ENCODE measurements at places on chromosomes 12 and 14. TPM values are rescaled to one million over a fixed set of nuclear protein-coding genes. Genes with fewer than 3 reads are reported as not detected.

GRCh38 chr14:98280436-98280835 lies 991.6 kb downstream of the BCL11B start:
- DNase-seq, result no peak

DNA sequence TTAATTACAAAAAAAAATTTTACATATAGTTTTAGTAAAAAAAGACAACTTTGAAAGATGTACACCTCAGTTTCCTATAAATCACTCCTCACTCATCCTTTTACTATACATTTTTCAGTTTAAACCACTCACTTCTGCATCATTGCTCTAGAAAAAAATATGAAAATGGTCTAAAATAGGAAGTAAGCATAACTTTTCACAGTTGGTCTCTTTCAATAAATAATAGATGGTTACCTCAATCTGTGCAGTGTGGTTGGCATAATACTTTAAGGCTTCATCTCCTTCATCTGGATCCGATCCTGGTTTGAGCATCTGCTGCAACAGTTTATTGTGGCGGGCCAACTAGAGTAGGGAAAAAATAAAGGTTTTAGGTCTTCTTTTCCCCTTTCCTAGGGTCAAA lies 247.9 kb downstream of the SSPN start:
- no peak for DNase-seq

DNA sequence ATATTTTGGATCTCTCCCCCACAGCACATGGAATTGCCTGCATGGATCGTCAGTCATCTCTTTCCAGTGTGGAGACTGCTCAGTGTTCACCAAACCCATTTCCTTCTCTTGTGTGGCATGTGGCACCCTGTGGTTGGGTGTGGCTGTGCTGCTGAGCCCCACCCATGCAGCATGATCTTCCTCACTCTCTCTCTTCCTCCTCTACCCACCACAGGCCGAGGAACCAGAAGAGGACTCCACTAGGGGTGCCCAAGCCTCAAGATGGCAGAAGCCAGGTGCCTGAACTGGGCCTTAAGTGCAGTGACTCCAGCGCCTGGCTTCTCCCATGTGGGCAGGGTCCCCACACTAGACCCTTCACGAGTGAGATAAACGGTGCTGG lies 66.8 kb upstream of the GPR68 start:
- DNase-seq, result no peak

The LBHD2 gene
- not detected for total RNA-seq

DNA sequence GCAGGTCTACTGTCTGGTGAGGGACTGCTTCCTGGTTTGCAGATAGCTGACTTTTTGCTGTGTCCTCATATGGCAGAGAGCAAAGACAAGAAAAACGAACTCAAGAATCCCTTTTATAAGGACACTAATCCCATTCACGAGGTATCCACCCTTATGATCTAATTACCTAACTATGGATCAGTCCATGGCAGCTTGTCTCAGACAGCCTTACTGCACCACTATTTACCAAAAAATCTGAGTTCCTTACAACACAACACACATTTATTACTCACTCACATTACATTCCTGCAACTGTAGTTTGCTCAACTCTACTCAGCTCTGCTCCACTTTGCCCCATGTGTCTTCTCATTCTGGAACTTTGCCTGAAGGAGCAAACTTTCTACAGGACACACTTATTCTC lies 10.1 kb upstream of the SLC6A15 start:
- DNase-seq, result no peak

All from right atrium auricular region (tissue), 2 donors.